Activated T-cell treated with anti-CD3 and anti-CD28 coated beads, Interleukin-2, amount 50 U/mL, for 72 hours (primary cell): ENCODE measurements at places on chromosomes 16 and 17. TPM values are rescaled to one million over a fixed set of nuclear protein-coding genes. Genes with fewer than 3 reads are reported as not detected.

DNA sequence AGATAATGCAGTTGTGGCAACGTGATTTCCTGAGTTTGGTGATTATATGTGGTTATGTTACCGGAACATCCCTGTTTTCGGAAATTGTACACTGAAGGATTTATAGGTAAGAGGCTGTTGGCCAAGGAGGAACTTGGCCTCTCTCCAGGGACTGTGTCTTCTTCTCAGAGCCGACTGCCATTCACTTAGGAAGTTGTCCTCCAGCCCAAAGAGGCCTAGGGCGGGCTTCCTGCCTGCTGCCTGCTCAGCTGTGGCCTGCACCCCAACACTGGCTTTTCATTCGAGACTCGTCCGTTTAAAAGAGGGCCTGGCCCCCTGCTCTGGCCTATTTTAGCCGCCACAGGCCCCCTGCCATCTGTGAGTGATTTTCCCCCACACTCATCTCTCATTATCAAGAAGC lies 64.3 kb downstream of the ZDHHC7 start:
- no peak for DNase-seq

DNA sequence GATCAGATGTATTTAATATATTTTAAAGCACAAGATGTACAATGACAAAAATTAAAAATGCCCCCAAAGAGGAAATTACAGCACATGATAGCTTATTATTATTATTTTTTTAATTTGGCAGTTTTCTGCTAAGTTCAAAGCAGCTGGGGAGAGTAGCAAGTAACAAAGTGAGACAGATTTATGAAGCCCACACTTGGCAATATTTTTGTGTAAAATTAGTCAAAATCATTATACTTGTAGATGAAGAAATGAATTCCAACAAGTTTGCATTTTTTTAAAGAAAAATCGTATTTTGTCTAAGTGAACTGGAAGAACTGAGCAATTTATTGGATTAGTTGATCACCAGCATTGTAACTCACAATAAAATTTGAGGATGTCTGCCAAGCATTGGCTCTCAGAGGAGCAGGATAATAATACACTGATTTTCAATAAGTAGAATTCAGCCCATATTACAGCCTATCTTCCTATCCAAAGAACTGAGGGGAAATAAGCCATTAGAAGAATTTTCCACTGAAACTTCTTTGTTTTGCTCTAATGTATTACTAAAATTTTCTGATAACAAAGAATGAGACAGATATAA lies 215.6 kb downstream of the MAP2K6 start:
- DNase-seq = no peak

GRCh38 chr17:58189436-58190146 lies 2.9 kb upstream of the EPX start:
- no peak for DNase-seq

DNA sequence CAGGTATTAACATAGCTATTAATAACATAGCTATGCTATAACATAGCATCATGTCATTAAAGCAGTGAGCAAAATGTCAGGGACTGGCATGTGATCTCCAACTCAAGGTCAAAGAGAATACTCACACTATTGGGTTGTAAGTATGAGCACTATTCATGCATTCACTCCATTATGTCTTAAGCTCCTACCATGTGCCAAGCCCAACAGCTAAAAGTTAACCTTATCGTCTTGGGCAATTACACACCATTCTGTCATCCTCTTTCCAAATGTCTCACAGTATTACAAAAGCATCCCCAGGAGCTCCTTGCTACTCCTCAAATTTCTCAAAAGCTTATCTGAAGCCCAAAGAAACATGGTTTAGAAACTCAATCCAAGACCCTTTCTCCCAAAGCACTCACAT lies 22.0 kb upstream of the NOG start:
- no peak for DNase-seq

DNA sequence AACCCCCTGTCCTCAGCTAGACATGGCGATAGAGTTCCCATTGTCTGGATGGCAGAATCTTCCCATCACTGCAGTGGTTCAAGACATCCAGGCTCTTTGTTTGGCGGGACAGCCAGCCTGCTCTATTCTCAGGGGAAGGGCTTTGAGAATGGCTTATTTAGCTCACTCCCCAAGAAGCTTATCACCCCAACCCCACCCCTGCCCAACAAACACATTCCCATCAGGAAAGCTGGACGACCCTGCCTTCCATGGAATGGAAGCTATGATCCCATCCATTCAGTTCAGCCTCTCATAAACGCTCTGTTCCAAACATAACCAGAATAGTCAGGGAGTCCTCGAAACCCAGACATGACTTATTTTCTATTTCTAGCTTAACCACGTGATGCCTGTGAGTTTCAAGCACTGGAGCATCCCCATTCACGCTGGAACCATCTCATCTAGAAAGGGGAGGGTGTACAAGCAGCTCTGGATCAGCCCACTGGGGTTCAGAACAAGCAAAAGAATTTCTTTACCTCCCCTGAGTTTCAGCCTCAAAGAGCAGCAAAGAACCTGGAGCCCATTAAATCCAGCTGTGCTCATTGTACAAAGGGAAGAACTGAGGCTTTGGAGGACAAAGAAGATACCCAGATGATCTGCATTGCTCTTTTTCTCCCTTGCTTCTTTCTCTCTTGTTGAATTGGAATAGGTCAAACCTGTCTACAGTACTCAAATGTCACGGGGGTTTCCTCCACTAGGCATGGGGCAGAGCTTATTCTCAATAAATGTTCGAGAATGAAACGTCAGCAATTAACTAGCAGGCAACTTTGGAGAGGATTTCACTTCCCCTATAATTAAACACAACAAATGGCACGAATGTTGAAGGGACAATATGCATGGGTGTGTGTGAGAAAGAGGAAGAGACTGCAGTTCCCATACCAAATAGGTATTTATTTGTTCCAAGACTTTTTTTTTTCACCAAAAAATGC lies 93.1 kb downstream of the XYLT1 start:
- DNase-seq = no peak

DNA sequence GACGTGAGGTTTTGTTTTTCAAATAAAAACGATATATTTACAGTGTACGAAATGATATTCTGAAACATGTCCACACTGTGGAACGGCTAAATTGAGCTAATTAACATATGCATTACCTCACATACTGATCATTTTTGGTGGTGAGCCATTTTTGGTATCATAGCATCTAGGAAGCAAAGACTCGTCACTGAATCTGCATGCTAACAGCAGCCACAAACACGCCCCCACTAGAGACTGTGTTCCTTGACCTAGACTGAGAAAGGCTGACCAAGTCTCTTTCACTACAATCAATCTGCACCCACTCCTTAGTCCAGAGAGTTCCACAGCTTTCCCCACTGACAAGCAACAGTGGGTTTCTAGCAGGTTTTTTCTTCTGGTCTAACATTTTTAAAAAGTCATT lies 29.5 kb downstream of the NPLOC4 start:
- DNase-seq = no peak

DNA sequence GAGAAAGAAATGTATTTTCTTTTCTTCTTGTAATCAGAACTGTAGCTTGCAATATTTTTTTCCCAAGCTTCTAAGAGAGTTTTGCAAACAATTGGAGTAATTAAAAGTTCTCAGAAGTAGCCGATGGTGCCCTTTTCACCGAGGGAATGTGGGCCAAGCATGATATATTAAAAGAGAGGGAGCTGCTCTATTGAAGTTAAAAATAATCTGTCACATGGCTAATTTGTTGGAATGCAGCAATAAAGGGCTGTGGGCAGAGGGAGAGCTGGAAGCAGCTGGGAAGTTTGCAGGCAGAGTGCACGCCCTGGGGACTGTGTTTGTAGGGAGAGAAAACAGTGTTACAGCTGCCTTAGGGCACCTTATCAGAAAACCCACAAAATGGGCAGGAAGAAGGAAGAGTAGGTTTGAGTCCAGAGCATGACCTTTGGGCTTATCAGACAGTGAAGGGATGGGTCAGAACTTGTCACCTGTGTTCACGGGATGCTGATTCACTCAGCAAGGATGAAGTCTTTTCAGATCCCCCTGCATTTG lies 18.5 kb upstream of the TERF2 start:
- no peak for DNase-seq

GRCh38 chr16:4433228-4433627 lies 7.6 kb downstream of the DNAJA3 start:
- no peak for DNase-seq

DNA sequence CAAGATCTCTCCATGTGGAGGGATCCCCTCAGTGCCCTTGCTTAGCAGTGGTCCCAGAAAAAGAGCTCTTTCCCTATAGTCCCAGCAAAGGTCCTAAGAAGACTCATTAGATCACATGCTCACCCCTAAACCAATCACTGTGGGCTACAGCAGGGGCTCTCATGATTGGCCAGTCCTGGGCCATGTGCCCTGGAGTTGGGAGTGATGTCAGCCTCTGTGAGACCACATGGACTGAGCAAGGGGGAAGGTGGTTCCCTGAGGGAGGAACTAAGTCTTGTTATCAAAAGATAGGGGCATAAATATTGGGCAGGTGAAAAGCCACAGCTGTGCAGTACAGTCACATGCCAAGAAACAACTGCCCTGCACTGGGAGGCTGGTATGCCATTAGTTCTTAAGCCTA lies 51.3 kb downstream of the SCNN1B start:
- no peak for DNase-seq

- DNase-seq = no peak
Measured at GRCh38 chr17:34822007-34822739, 139.1 kb downstream of the CCT6B start.

DNA sequence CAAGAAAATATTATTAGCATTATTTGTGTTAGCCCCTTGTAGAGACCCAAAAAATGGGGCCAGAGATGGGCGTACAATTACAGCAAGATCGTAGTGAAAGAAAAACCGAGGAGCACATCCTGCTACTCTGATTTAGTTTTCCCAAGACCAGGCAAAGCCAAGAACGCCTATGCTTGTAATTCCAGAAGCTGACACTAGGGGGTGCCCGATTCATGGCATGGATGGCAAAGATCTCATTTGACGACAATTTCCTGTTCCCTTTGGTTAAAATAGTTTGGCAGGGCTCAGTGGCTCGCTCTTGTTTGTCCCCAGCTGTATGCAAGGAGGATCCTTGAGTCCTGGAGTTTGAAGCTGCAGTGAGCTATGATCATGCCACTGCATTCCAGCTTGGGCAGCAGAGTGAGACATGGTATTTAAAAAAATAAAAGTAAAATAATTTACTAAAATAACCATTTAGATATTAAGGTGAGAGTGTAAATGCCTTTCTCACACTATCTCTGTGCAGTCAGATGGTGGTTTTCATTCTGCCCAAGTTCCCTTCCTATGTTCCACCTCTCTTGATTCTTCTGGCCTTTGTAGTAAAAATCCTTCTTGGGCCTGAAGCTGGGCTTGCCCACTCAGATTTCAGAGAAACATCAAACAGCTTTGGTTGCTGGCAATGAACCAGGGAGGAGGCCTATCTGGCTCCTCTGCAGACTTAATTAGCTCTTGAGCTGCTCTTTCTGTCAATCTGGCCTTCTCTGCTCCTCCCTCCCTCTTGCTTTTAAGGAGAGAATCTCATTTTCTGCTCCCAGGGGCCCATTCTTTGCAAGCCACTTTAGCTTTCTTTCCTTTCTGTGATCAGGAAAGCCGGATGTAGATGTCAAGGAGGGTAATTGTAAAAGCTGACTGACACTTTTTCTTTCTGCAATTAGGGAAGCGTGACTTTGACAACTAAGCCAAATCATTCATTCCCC lies 31.2 kb downstream of the TMEM238L start:
- DNase-seq = peak; percentile 42

- DNase-seq = no peak
Measured at GRCh38 chr17:8614988-8615387, 15.5 kb downstream of the MYH10 start.

DNA sequence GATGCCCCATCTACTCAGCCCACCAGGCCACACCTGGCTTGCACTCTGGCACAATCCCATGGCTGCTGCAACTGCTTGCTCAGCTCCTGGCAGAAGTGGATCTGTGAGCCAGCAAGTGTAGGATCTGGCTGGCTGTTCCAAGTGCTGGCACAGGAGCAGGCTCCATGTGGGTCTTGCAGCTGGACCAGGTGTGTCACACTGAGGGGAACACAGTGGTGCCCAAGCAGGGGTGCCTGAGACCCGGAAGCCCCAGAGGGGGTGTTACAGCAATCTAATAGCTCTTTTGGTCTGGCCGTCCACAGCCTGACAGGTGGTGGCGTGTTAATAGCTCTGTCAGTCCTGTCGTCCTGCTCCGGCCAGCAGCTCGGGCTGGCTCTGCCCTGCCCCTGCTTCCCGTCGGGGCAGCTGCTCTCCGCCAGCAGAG lies 19.6 kb upstream of the GOT2 start:
- DNase-seq = no peak

- no peak for DNase-seq
Measured at GRCh38 chr17:80738987-80739730, 194.5 kb downstream of the RPTOR start.

GRCh38 chr16:67349172-67349571 lies 22.6 kb downstream of the LRRC36 start:
- no peak for DNase-seq

GRCh38 chr17:36600936-36601302 lies 464 bp upstream of the MRM1 start:
- no peak for DNase-seq

DNA sequence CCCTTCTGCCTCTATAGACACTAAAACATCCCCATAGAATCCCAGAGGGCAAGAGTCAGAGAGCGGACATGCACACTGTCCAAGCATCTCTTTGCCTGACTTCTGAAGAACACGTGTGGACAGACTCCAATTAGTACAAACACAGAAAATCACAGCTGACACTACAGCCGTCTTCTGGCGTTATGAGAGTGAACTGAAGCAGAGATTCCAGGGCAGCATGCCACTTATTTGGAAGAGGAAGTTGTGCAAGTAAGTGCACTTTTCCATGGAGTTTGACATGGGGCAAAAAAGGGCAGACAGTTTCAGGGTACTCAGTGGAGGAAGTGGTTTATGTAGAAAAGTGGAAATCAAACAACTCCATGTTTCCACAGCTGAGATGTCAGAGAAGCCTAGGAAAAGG lies 16.8 kb upstream of the ZNF287 start:
- DNase-seq = no peak

DNA sequence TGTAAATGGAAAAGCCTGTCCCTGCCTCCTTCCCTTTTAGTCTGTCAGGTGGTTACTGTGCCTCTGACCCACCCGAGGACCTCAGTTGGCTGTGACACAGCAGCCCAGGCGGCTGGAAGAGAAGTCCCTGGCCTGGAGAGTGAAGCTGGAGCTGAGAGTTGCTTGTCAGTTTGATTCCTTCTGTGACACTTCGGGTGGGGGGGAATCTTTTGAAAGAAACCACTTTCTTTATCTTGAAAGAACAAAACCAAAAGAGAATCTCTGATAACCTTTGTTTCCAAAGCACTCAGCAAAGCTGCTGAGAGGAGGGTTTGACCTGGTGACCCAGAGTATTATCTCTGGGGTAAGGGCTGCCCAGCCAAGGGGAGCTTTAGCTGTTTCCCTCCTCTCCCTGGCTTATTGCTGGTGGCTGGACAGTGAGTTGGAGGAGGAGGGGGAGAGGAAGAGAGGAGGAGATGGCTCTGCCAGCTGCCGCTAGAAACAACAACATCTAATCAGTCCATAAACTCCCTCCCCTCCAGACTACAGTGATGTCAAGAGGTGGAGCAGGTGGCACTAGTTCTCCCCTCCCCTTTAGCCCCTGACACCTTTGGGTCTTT lies 34.0 kb downstream of the YPEL2 start:
- DNase-seq = peak; percentile 25

GRCh38 chr17:63986821-63987220 lies 11.3 kb upstream of the PRR29 start:
- DNase-seq = no peak

Gene WDR45B
- total RNA-seq = 51.1 TPM

Gene HAGH
- 53.5 TPM for total RNA-seq

Gene CCL1
- total RNA-seq = not detected

Gene G6PC1
- total RNA-seq = not detected
